ENCODE measurements at places on chromosomes 16 and 17.

DNA sequence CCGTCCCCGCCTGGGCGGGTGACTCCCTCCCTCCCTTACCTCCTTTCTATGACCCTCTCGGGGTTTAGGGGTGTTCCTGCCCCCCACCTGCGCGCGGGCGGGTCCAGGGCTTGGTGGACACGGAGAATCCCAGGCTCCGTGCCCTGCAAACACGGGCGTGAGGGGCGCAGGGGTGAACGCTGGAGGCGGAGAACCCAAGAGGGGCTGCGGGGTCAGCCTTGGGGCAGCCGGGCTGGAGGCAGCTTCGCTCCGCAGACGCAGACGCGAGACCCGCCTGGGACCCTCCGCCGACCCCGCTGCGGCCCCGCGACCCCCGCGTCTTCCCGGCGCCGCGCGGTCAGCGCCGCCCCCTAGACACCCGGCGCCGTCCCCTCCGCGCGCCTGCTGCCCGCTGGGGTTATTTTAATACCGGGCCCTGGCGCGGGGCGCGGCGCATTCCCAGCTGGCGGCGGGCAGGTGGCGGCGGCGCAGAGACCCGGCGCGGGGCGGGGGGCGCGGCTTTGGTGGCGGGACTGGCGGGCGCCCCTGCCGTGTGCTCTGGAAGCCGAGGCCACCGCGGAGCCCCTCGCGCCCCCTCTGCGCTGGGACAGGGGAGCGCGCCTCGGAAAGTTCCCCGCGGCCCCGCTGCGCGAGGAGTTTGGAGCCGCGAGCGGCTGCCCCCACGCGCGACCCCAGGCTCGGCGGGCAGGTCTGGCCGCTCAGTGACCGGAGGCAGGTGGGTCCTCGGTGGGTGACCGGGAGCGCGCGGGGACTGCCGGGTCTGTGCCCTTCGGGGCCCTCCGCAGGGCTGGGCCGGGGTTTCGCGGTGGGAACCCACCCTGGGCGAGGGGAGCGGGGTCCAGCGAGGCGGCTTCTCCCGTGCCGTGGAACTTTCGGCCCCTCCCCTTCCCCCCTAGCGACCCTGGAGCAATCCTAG is at the start of gene UTS2R:
Gene UTS2R (plus strand): TSS at position 433 of the 916 bp plus-strand sequence. CDS start 2,560 bp downstream, outside the sequence.
- DNase-seq, result no peak

- peak; percentile 81 for DNase-seq
Measured at GRCh38 chr17:78865682-78866390, 25.2 kb upstream of the USP36 start.

- no peak for DNase-seq
Measured at GRCh38 chr17:951325-952132, 28.0 kb downstream of the NXN start.

DNA sequence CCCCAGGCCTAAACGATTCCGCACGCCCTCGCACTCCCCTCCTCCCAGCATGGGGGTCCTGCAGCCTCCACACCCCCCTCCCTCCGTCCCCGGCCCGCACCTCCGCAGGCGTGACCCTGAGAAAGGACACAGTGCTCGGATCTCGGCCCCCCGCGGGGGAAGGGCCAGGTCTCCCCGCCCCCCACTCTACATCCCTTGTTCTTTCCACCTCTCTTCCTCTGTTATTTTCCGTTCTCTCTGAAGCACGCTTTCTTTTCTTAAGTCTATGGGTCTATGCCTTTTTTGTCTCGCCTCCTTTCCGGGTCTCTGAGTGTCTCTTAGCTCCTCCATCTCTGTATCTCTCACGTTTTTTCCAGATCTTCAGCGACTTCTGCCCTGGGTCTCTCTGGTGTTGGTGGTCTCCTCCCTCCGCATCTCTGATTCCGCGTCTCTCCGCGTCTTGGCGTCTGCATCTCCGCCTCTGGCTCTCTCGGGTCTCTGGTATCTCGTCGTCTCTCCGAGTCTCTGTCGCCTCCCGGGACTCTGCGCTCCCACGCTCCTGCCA is 2.1 kb upstream of the HES7 start:
- peak; percentile 75 for DNase-seq

GRCh38 chr17:67421869-67422273 is 44.8 kb downstream of the PITPNC1 start:
- peak; percentile 70 for DNase-seq

GRCh38 chr17:43860927-43861622 is 14.1 kb downstream of the CD300LG start:
- no peak for DNase-seq

- no peak for DNase-seq
Measured at GRCh38 chr16:66489385-66489784, 60.5 kb downstream of the TK2 start.

GRCh38 chr16:15037745-15038144 is 18.1 kb downstream of the NTAN1 start:
- DNase-seq, result no peak

- no peak for DNase-seq
Measured at GRCh38 chr16:370979-371514, 709 bp upstream of the MRPL28 start.

GRCh38 chr16:11499295-11500089 is 87.2 kb downstream of the LITAF start:
- no peak for DNase-seq

DNA sequence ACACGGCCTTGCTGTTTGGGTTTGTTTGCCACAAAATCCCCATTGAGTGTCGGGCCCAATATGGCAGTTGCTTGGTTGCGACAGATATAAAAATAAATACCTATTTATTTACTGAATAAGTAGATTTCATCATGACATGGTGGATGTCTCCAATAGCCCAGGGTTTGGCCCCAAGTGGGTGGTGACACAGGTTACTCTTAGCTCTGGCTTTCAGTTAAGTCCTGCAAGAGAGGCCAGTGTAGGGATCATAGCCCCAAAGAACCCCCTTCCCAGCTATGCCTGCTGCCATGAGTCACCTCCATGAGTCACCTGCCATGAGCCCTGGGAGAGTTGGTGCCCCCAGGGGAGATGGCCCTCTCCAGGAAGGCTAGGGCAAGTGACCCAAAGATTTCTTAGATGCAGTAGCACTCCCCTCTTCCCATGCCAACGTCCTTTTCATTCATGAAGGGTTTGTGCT is 78.7 kb upstream of the LGALS9 start:
- no peak for DNase-seq

GRCh38 chr17:65892912-65893377 is 299.0 kb downstream of the CEP112 start:
- no peak for DNase-seq

Measured in A673 (cell line).